ENCODE measurements at places on chromosomes 2 and 18.
A peak's percentile ranks its signal among the peaks of the same experiment; 100 is the strongest.

DNA sequence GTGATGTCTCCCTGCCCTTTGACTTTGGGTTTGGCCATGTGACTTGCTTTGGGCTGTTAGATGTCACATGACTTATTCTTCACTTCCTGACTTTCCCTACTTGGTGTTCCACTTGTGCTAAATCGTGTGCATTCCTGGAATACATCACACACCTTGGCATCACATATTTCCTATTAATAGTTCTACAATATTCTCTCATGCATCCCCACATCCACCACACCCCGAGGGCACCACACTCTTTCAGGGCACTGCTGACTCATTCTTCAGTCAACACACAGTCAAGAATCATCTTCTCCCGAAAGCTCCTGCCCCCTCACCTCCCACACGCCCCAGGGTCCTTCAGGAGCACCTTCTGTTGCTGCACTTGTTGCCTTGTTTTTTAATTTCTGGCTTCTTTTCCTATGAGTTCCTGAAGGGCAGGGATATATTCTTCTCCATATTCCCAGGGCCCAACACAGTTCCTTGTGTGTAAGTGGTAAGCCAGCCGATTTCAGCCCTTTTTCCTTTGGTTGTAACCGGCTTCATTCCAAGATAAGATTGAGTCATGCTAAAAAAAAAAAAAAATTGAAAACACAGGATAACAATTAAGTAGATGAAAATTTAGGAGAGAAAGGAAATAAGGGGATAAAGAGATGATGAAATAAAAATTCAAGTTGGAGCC is 341.4 kb downstream of the SLC4A3 start:
- peak; percentile 32 for DNase-seq

- no peak for DNase-seq
Observed at GRCh38 chr2:156539086-156539860, 103.1 kb downstream of the GPD2 start.

DNA sequence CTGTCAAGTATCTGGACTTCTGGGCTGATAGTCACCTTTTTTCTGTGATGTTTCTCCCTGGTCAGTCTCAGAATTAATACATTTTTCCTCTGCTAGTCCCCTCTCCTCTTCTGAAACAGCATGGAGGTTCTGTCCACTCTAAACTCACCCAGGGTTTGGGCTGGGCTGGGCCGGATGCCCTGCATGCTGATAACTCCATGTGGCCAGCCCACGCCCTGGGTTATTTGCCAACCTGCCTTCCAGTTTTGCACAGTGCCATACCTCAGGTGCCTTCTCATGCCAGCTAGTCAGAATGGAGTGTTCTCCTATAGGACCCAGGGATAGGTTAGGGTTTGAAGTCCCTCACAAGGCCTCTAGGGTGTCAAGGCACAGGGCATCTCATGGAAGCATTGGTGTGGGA is 32.2 kb downstream of the MEX3C start:
- DNase-seq: no peak

- DNase-seq: no peak
Observed at GRCh38 chr2:84838434-84839145, 42.3 kb downstream of the TRABD2A start.

DNA sequence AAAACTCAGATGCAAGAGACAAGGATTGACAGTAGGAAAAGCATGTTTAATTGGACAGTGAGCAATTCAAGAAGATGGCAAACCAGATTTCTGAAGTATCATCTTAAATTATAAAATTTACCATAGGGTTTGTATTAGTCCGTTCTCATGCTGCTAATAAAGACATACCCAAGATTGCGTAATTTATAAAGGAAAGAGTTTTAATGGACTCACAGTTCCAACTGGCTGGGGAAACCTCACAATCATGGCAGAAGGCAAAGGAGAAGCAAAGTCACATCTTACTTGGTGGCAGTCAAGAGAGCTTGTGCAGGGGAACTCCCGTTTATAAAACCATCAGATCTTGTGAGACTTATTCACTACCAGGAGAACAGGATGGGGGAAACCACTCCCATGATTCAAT is 24.0 kb upstream of the NOL4 start:
- DNase-seq: no peak

DNA sequence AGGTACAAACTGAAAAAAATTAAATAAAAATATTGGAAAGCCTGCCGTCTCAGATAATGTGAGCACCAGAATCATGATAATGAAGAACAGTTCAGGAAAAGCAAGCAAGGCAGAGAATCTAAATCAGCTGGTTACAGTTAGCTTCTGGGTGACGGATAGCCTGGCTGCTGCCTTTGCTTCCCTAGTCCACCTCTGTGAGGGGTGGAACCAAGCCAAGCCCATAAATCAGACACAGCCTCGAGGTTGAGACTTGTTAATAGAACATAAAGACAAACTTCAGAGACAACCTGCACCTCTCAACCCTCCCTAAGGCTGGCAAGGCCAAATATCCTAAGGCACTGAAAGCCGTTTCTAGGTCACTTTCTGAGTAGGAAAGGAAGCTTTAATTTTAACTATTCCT is 334.7 kb upstream of the SLC39A10 start:
- DNase-seq: no peak

GRCh38 chr18:41266616-41267015 is 688.4 kb upstream of the PIK3C3 start:
- DNase-seq: no peak

DNA sequence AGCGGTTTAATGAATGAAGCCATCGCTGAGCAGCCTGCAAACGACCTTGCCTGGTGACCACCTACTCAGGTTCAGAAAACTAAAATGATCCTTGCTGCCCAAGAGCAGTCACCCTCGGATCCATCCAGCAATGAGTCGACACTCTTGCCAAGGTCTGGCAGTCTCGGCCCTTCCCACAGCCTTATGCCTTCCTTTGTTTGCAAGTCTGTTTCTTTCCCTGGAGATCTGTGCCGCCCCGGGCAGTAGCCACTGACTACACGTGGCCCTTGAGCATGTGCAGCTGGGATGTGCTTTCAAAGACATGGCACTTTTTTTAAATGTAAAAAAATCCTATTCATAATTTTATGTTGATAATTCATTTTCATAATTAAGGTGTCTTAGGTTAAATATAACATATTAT is 37.2 kb upstream of the SLC35G4 start:
- DNase-seq: no peak

DNA sequence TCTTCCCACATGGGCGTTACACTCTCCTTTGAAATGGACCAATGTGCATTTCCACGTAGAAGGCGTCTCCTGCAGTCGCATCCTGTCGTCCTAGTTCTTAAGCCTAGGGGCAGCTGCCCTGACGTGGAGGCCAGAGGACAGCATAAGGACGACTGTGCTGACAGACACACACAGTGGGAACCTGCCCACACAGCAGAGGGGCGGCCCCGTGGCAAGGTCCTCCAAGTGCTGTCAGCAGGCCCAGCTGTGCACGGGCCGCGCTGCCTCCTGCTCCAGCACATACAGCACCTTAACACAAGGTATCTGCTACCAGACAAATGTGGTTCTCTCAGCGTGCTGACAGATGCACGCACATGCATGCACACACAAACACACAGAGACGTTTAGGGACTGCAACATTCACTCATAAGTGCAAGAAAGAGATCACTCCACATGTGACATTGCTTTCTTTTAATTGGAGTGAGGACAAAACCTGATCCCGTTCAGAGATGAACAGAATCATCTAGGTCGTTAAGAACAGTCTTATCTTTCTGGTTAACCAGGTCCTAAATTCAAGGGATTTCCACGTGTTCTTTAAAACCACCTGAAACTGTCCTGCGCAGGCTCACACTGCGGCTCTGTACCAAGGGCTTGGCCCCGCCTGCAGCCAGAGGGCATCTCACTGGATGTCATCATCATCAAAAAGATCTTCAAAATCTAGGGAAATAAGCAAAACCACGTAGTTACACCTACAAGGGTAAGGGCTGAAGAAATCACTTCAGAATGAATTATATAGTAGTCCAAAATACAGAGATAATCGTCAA is 5.5 kb downstream of the COPS9 start:
- no peak for DNase-seq

GRCh38 chr2:227818675-227819397 is 5.2 kb downstream of the CCL20 start:
- DNase-seq: peak; percentile 84

All from Calu3 (cell line).